ELR (cell line): ENCODE measurements at places on chromosomes 3 and 15.

GRCh38 chr3:141401573-141402475 lies 33.5 kb downstream of the ZBTB38 start:
- DNase-seq = peak; percentile 59

GRCh38 chr3:135136361-135137100 lies 341.5 kb downstream of the EPHB1 start:
- DNase-seq = no peak

GRCh38 chr3:172270557-172271166 lies 177.6 kb downstream of the GHSR start:
- no peak for DNase-seq

GRCh38 chr15:42954291-42954690 lies 33.7 kb upstream of the TTBK2 start:
- no peak for DNase-seq

DNA sequence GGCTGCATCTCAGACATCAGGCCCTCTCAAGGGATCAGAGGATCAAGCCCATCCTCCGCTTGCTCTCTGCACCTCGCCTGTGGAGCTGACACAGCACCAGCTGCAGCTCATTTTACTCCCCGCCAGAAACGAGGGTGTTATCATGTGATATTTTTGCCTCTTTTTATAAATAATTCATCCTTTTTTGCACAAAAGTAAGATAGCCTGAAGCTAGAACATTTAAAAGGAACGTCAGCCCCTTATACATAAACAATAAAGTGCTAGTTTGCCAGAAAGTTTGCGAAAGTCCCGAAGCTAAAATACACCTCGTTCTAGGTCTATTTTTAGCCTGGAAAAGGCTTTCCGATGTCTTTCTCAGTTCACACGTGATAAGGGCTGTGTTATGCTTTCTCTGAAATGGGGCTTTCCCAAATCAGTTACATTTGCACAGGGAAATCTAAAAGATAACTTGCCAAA lies 9.6 kb upstream of the FAM174B start:
- DNase-seq = no peak

GRCh38 chr15:61182946-61183345 lies 46.2 kb downstream of the RORA start:
- no peak for DNase-seq

GRCh38 chr3:145518639-145519038 lies 642.3 kb downstream of the PLOD2 start:
- no peak for DNase-seq

DNA sequence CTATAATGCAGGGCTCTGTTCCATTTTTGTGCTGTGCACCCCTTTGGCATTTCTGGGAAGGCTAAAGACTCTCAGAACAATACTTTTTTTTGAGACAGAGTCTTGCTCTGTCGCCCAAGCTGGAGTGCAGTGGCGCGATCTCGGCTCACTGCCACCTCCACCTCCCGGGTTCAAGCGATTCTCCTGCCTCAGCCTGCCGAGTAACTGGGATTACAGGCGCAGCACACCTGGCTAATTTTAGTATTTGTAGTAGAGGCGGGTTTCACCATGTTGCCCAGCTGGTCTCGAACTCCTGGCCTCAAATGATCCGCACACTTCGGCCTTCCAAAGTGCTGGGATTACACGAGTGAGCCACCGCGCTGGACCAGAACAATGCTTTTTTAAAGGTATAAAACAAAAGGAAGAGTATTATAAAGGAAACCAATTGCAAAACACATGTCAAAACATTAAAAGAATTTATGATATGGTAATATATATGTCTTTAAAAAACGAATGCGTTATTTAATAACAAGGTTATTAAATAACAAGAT lies 999 bp downstream of the SQOR start:
- no peak for DNase-seq

DNA sequence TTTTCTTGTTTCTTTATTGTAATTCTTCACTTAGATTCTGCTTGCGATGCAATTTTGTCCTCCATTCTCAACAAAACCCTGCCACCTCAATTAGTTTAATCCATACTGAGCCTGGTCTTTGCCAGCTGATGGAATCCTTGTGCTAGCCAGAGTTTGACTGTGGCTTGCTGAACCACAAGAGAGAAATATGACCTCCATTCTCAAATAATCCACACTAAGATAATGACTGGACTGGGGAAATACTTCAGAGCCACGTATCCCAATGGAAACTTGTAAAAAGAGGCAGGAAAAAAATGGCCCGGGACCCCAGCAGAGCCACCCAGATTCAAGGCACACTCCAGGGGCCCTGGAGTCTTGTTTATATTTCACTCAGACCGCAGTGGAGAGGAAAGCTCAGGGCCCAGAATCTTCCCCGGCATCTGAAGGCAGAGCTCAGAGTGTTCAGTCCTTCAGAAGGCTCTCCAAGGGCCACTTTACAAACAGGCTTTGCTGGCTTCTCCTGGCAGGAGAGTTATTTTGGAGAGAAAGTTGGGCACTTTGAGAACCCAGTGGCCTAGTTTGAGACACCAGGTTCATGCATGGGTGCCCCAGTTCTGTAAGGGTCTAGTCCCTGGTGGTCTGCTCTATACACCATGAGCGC lies 62.7 kb downstream of the SSUH2 start:
- no peak for DNase-seq

- peak; percentile 42 for DNase-seq
Observed at GRCh38 chr3:87900061-87900460, 158.7 kb downstream of the CGGBP1 start.

- no peak for DNase-seq
Observed at GRCh38 chr15:71973366-71973765, 144.6 kb downstream of the MYO9A start.

DNA sequence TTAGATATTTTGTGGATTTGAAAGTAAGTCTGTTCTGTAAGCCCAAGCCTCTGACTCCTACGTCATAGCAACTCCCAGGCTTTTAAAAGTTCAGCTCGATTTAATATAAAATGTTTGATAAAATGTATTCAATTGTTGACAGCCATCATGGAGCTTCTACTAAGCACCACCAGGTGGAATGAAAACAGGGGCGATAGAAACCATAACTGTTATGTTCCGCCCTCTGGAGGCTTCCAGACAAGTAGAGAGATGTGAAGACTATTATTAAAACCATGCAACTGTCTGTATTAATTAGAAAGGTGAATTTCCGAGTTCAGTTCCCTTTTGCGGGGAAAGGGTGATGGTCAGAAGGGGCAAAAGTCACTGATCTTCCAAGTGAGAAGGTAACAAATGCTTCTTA lies 292.2 kb downstream of the NR2F2 start:
- peak; percentile 6 for DNase-seq

- DNase-seq = peak; percentile 37
Observed at GRCh38 chr3:172449466-172450149, 1.4 kb upstream of the GHSR start.

DNA sequence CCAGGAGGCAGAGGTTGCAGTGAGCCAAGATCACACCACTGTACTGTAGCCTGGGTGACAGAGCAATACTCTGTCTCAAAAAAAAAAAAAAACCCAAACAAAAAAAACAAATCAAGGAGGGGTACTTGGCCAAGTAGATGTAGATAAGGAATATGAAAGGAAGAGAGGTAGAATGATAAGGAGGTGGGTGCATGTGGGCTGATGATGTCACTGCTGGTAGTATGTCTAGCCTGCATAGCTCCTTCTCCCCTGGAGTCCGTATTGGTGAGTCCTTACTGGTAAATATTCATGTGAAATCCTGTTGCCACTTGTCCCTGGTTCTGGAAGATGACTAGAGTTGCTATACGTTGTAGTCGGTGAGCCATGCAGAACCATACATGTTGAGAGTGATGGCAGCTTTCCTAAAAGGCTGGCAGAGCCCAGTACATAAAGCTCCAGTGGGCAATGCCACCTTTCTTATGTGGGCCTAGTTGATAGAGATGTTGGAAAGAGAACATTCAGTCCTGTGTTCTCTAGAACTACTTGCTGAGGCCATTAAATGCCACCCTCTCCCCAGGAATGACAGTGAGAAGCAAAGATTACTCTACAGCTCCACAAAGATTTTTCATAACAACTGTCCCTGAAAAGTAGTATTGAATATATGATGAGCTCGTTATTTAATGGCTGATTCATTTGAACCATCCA lies 11.0 kb downstream of the KAT2B start:
- DNase-seq = no peak

GRCh38 chr3:140085001-140085400 lies 150.0 kb downstream of the CLSTN2 start:
- no peak for DNase-seq

GRCh38 chr3:46245146-46245545 lies 2.9 kb downstream of the CCR3 start:
- DNase-seq = no peak

DNA sequence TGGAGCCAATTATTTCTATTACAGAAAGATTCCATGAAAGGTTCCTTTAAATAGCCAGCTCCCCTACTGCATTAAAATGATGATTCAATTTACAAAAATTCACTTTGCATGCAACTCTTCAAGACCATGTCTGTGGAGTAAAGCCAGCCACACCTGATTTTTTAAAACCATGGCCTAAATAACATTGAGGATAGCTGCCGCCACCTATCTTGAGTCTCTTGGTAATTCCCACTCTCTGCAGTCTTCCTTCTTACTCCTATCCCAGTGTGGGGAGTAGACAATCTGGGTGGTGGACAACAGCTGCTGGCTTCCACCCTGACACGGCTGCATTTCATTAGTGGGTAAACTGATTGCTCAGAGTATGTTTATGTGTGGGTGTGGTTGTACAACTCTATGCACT lies 10.7 kb downstream of the LRTM1 start:
- peak; percentile 4 for DNase-seq
